Right hindlimb (tissue), 1 donor: ENCODE measurements at places on chromosomes 12 and 14.
A peak's percentile ranks its signal among the peaks of the same experiment; 100 is the strongest.

GRCh38 chr12:63805704-63806672 lies 26.3 kb downstream of the RXYLT1 start:
- DNase-seq = no peak

GRCh38 chr12:87290505-87290904 lies 738.7 kb downstream of the C12orf50 start:
- no peak for DNase-seq

- no peak for DNase-seq
Observed at GRCh38 chr14:104658325-104658712, 31.1 kb upstream of the INF2 start.

- no peak for DNase-seq
Observed at GRCh38 chr12:122968104-122968503, 1.8 kb upstream of the ABCB9 start.

GRCh38 chr14:86723254-86723624 lies 1193.3 kb downstream of the FLRT2 start:
- no peak for DNase-seq

GRCh38 chr14:82504894-82505293 lies 971.2 kb upstream of the SEL1L start:
- no peak for DNase-seq

GRCh38 chr14:41297576-41298327 lies 308.9 kb upstream of the LRFN5 start:
- no peak for DNase-seq

GRCh38 chr14:75299576-75299975 lies 20.9 kb downstream of the FOS start:
- no peak for DNase-seq

- DNase-seq = no peak
Observed at GRCh38 chr14:96519970-96520369, 17.8 kb downstream of the PAPOLA start.

GRCh38 chr12:102759466-102759865 lies 157.6 kb downstream of the PAH start:
- no peak for DNase-seq

DNA sequence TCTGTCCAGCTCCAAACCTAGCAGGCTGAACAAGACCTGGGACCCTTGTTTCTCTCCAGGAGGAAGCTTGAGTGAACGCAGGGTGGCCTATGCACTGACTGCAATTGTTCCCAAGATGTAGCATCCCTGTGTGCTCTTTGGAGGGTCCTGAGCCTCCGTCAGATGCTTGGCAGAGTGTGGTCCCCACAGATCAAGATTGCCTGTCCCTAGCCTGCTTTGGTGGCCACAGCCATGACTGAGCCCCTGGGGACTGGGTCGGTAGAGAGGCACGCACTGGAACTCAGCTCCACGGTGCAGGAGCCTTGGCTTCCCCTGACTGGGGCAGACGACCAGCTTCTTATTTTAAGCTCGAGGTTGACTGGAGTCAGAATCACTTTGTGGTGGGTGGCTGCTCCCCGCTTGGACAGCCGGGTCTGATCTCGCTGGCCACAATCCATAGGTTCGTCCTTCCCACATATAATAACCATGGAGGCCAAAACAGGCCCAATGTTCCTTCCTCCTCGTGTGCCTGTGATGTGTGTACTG lies 97.8 kb downstream of the LGMN start:
- DNase-seq = no peak

DNA sequence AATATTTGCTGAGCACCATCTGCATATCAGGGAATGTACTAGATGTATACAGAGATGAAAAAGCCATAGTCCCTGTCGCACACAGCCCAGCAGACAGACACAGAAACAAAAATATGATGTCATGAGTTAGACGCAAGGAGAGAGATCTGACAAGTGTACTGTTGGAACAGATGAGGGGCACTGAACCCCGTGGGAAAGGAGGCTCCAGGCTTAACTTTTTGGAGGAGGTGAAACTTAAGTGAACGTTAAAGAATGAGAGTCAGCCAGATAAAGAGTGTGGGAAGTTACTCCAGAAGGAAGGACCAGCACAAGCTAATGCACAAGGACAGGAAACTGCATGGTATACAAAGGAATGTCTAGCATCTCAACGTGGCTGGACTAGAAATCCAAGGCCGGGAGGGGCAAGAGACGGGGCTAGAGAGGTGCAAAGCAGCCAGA lies 2.5 kb upstream of the ACTN1 start:
- no peak for DNase-seq

GRCh38 chr14:74975059-74975810 lies 19.8 kb upstream of the PGF start:
- peak; percentile 93 for DNase-seq

DNA sequence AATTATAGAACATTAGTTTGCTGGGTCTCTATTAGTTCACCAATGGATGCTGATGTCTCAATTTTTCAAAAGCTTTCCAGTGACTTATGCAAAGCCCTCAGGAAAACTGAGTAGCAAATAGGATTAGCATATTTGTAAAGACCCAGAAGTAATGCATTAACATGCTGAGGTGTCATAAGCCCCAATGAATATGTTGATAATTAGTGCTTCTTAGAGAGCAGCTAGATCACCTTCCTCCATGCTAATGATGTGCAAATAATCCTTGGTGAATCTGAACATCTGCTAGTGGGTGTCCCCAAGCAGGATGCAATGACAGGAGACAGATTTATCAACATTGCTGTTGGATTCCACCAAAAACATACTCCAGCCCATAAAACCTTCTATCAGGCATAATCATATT lies 19.0 kb downstream of the IFNG start:
- no peak for DNase-seq

GRCh38 chr14:98665007-98665406 lies 607.0 kb downstream of the BCL11B start:
- no peak for DNase-seq

DNA sequence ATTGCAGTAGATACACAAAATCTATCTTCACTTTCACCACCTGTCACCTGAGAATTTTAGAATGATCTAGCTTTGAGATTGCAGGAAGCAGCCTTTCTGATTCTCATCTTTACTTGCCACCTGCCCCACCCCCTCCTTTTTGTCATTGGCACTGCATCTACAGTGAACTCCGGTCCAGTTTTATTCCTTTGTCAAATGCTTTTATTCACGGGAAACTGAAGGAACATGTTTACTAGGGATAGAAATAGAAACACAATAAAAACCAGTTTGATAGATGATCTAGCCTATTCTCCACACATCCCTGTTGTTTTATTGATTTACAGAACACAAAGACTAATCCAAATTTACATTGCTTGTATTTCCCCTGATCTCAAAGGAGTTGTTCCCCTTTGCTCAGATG lies 471.7 kb upstream of the STXBP6 start:
- no peak for DNase-seq

- DNase-seq = no peak
Observed at GRCh38 chr12:15634010-15634683, 155.0 kb downstream of the EPS8 start.

DNA sequence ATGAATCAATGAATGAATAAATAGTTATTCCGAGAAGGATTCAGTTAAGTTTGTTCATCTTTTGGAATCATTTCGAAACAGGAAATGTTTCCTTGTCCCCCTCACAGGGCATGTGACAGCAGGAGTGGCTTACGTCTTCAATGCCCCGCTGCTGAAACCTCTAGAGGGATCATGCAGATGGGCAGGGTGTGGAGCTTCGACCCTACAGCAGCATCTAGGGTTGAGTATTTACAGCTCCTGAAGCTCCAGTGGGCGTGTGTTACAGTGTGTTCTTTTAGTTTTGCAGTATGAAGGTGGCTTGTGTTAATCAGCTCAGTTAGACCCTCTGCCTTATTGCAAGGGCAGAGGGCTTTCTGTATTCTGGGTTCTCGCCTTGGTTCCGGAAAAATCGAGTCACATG lies 2.6 kb downstream of the NAV3 start:
- DNase-seq = no peak

DNA sequence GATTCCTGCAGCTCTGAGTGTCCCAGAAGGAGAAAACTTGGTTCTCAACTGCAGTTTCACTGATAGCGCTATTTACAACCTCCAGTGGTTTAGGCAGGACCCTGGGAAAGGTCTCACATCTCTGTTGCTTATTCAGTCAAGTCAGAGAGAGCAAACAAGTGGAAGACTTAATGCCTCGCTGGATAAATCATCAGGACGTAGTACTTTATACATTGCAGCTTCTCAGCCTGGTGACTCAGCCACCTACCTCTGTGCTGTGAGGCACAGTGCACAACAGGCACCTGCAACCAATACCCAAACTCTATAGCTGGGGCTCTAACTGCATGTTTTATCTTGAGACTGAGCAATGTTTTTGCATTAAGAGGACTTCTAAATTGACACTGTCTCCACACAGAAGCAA lies 379.2 kb upstream of the OR4E1 start:
- DNase-seq = no peak

- DNase-seq = peak; percentile 39
Observed at GRCh38 chr12:130044991-130045621, 117.2 kb upstream of the FZD10 start.

DNA sequence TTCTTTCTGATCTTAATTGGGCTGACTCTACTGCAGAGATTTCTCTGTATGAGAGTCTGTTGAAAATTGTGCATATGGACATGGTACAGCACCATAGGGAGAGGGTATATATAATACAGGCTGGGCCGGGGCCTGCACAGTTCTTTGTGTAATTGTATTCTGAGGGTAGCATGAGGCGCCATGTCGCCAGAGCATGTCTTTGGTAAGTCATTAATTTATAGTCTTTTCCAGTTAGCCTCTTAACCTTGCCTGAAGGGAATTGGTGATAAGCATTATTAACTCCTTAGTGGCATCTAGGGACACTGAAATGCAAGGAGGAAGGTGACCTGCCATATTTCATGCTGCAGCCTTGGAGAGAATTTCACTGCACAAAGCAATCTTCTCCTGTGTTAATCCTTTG lies 569.9 kb downstream of the TMTC2 start:
- DNase-seq = no peak

DNA sequence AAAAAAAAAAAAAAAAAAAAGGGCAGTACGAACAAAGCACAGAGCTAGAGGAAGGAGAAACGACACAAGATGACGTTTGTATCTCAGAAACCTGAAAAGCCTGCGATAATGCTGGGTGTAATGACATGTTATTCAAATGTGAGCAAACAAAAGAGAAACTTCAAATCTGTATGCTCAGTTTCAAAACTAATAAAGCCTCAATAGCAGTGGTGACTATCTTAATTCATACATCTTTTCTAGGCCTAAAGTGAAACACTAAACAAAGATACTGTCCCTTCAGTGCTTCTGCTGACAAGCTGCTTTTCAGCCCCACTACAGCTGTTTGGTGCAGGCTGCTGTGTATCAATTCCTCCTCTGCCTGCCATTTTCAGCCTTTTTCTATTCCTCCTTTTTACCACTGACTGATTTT lies 15.8 kb downstream of the ITPR2 start:
- no peak for DNase-seq

GRCh38 chr12:132375747-132376463 lies 46.5 kb upstream of the GALNT9 start:
- DNase-seq = no peak

DNA sequence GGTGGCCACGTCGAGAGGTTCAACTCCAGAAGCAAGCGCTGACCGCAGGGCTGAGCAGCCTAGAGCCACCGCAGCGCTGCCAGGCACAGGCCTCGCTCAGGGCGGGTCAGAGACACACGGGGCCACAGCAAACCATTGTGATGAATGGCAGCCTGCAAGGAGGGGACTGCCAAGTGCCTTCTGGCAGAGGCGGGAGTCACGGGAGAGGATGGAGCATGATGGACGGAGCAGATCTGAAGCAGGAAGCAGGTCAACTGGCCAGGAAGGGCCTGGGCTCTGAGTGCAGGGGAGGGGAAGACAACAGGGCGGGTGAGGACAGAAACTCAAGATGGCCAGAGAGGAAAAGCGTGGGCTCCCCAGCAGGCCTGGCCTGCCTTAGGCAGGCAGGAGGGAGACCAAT lies 49.8 kb downstream of the CDC42BPB start:
- peak; percentile 54 for DNase-seq

DNA sequence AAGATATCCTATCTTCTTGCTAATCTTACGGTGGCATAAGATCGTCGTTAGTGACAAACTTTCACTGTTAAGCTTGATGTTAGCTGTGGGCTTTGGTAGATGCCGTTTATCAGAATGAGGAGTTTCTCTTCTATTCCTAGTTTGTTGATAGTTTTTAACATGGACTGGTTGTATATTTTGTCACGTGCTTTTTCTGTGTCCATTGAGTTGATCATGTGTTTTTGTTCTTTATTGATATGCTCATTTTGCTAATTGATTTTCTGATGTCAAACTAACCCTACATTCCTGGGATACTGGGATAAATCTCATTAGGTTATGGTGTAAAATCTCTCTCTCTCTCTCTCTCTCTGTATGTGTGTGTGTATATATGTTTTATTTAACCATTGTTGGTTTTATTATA lies 545.1 kb downstream of the AACS start:
- DNase-seq = no peak

GRCh38 chr14:55441286-55441685 lies 870 bp upstream of the TBPL2 start:
- no peak for DNase-seq

- DNase-seq = no peak
Observed at GRCh38 chr14:77964586-77964985, 164.7 kb downstream of the ADCK1 start.

DNA sequence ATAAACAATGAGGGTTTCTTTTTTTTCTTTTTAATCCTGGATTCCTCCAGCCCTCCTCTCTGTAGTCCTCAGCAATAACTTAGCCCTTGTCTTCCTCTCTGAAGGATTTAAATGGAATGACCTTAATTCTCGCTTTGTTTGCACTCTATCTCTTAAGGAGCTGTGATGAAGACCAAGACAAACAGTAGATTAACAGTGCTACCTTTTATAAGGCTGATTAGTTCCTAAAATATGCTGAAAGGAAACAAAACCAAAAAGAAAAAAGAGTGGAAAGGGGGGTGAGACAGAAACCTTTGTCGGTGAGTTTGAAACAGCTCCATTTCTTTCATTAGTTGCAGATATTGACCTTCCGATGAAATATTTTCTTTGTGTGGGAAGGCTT lies 38.7 kb upstream of the PTCSC3 start:
- DNase-seq = no peak

GRCh38 chr14:60649875-60650372 lies 647 bp upstream of the SIX1 start:
- DNase-seq = peak; percentile 64

- no peak for DNase-seq
Observed at GRCh38 chr14:79856381-79856780, 354.9 kb downstream of the DIO2 start.

GRCh38 chr12:113899561-113900471 lies 66.3 kb downstream of the RBM19 start:
- DNase-seq = peak; percentile 60

GRCh38 chr12:60981473-60981872 lies 1278.7 kb upstream of the USP15 start:
- DNase-seq = no peak

- DNase-seq = no peak
Observed at GRCh38 chr12:64036414-64036813, 185.7 kb downstream of the KICS2 start.

- DNase-seq = peak; percentile 56
Observed at GRCh38 chr14:64209444-64210131, 84.6 kb downstream of the ESR2 start.
